ENCODE measurements at places on chromosomes 7 and 10.

GRCh38 chr10:127878475-127879055 lies 14.2 kb downstream of the CLRN3 start:
- DNase-seq: no peak

DNA sequence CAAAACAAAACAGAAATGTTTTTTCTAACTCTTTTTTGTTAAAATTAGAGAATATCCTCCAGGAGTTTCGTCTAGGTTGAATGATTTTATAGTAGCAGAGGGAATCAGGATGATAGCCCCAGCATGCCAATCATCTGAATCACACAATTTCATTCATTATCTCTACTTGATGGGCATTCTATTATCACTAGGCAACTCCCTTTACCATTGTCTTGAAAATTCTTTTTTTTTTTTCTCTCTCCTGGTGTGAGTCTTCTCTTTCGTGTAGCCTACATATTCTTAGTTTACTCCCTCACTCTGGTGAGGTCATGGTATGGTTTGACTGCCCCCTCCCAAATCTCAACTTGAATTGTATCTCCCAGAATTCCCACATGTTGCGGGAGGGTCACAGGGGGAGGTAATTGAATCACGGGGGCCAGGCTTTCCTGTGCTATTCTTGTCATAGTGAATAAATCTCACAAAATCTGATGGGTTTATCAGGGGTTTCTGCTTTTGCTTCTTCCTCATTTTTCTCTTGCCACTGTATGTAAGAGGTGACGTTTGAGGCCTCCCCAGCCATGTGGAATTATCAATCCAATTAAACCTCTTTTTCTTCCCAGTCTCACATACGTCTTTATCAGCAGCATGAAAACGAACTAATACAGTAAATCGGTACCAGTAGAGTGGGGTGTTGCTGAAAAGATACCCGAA lies 105.0 kb downstream of the OTUD1 start:
- no peak for DNase-seq

DNA sequence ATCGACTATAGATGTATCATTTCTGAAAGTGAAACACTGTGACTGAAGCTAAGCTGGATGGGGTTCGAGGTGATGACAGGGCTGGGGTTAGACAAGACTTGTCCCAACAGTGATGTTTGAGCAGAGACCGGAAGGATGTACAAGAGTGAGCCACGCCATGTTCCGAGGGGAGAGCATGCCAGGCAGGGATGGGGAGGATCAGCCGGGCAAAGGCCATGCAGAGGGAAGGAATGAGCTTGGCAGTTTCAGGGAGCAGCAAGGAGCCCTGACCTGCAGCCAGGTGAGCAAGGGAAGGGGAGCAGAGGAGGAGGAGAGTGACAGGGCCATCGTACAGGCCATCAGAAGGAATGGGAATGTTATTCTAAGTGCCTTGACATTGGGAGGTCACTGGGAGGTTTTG lies 114.9 kb upstream of the GPR26 start:
- no peak for DNase-seq

DNA sequence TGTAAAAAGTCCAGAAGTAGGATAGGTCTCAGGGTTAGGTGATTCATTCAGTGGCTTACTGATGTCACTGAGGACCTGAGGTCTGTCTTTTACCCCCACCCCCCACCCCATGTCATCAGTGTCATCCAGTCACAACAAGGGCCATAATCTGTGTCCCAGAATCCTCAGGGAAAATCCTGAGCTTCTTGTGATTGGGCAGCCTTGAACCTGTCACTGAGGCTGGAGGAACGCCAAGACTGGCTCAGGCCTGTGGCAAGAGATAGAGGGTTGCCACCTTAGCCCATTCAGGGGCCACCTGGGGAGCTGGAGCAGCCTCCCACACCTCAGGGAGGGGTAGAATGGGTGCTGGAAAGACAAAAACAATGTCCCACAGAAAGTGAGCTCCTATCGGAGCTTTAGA lies 29.7 kb downstream of the NUB1 start:
- no peak for DNase-seq

GRCh38 chr7:30285536-30286284 lies 1.3 kb downstream of the ZNRF2 start:
- DNase-seq: no peak

- DNase-seq: no peak
These were observed 39.0 kb downstream of the CCDC3 start for GRCh38 chr10:12962556-12962955.

DNA sequence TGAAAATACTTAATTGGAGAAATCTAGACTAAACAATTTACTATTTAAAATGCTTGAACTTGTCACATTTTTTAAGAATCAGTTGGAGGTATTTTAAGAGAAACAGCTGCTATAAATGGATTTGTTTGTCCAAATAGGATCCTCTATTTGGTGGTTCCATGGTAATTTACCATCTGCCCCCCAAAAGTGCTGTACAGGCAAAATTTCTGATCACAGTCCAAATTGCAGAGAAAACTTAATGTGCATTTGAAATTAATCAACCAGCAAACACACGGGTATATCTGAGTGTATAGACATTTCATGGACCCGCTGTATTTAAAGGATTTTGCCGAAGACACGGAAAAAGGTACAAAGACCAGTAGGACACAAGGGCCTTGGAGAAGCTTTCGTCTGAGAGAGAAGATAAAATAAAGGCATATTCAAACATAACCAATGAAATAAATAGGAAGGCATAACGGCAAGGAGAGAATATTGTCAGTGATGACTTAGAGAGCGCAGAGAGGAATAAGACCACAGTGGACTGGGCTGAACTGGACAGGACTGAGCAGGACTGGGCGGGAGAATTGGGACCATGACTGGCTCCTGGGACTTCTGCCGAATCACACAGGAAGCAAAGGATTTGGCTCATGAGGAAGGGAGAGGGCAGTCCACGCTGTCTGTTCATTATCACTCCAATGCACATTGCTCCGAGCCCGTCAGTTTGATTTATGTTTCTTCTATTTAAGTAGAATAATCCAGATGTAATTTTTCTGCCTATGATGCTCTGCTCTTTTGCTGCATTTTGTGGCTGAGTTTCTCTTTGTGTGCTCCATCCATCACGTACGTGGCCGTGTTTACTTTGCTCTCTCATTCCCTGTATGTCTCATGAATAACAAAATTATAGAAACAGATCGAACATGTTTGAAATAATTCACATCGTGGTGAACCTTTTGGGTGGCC lies 112.8 kb downstream of the PRLHR start:
- no peak for DNase-seq

- DNase-seq: no peak
These were observed 91.2 kb upstream of the INSIG1 start for GRCh38 chr7:155206318-155207020.

GRCh38 chr7:787332-788240 lies 44.7 kb upstream of the SUN1 start:
- no peak for DNase-seq

DNA sequence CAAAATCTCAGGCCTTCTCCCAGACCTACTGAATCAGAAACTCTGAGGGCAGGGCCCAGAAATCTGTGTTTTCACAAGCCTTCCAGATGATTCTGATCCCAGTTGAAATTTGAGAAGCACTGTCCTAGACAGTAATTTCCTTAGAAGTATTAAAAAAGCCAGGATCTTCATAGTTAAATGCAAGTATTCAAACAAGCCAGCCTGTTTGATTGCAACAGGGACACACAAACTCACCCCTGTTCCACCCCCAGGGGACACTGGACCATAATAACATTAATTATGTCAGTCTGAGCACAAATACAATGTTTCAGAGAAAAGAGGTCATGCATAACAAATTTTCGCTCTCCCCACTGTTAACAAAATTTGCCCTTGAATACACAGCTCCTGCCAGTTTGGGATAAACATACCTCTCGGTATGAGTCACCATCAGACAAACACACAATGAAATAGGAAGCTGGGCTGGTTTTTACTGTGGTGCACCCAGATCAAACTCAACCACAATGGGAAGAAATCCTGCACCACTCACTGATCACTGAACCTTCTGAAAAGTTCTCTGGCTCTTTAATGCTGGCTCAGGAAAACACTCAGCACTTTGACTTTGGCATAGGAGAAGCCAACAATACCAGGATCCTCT lies 34.3 kb downstream of the ABLIM1 start:
- no peak for DNase-seq

DNA sequence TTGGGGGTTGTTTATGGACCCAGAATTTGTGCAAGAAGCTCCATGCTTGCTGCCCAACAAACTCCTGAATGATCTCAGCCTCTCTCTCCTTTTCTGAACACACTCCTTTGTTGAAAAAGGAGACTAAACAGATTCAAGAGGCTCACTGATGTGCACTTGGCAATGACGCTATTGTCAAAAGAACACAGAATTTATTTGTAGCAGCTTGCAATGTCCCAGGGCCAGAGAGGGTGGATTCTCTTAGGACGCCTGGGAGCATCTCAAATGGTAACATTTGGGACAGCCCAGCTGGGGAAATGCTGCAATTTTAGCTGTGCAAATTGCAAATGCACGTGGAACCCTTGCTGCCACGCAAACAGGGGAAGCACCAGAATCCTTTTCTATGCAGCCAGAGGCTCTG lies 79.9 kb downstream of the GPR26 start:
- DNase-seq: no peak

- no peak for DNase-seq
These were observed 102.5 kb downstream of the COL26A1 start for GRCh38 chr7:101465131-101465530.

DNA sequence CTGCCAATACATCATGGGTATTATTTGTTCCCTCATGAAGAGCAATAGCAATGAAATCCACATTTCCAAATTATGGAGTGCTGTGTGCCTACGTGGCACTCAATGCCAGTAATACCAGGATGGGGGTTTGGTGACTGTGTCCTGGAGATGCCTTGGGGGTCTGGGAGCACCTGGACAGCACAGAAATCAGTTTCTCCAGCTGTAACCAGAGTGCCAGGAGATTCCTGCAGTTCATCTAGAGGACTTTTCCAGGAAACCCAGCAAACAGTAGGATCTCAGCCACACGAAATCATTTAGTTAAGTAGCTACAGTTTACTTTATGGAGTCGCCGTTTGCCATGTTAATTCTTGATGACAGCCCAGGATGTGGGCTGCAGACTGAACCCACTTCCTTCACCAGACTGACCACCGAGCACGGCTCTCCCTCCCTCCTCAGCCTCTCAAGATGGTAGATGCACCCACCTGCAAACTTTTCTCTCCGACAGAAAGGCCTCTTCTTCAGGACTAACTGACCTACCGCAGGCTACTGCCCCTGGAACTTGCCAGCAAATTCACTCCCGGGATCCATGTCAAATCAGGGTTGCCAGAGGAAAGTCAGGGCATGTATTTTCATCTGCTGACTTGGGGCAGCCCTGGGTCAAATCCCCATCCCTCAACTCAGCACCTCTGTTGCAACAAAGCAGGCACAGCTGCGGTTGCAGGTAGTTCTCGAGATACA lies 30.3 kb downstream of the MKI67 start:
- no peak for DNase-seq

DNA sequence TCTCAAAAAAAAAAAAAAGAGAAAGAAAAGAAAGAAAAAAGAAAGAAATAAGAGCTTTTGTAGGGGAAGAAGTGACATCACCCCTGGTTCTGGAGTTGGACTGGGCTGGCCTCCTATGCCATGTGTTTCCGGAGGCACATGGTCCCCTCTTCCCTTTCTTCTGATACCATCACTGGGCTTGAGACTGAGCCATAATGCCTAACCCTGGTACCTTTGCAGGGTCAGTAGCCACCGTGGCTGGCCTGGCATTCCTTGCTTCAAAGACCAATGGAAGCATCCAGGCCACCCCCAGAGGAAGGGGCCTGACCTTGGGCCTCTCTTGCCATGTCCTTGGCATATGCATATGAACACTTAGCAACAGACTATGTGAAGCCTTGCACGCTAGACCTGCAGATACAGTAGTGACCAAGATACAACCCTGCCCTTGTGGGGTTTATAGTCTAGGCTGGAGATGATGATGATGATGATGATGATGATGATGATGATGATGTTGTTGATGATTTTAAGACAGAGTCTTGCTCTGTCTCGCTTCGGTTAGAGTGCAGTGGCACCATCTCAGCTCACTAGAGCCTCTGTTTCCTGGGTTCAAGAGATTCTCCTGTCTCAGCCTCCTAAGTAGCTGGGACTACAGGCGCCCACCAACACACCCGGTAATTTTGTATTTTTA lies 31.8 kb downstream of the SUFU start:
- DNase-seq: no peak

DNA sequence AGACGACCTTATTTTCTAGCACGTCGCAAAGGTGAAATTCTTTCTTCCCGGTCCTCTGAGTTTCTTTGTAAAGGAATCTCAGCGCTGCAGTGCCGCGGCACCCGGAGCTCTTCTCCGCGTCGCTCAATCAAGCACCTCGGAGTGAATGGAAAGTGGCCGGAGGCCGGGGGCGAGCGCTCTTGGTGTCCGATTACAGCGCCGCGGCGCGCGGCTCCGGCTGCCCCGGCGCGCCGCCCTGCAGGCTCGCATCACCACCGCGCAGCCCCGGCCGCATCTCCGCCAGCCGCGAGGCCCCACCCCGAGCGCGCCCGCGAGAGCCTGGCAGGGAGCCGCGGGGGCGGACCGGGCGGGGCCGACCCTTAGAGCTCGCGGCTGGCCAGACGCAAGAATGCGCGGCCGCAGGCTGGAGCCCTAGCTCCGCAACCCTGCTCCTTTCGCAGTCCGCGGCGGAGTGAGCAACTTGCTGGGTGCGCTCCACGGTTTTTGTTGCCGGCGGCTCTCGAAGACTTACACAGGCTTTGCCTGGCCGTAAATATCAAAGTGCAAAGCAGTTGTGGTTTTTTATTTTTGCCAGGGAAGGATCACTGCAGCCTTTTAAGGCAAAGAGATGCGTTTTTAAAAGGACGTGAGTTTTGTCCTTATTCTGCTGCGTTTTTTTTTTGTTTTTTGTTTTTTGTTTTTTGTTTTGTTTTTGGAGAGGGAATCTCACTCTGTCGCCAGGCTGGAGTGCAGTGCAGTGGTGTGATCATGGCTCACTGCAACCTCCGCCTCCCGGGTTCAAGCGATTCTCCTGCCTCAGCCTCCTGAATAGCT lies at the start of gene SEMA3C:
TSS of gene SEMA3C (minus strand) at position 143 of the 813 bp plus-strand sequence. CDS start 2,270 bp downstream, outside the sequence.
- DNase-seq: peak; percentile 35

- DNase-seq: no peak
These were observed 87.1 kb upstream of the HDAC9 start for GRCh38 chr7:18408461-18408860.

DNA sequence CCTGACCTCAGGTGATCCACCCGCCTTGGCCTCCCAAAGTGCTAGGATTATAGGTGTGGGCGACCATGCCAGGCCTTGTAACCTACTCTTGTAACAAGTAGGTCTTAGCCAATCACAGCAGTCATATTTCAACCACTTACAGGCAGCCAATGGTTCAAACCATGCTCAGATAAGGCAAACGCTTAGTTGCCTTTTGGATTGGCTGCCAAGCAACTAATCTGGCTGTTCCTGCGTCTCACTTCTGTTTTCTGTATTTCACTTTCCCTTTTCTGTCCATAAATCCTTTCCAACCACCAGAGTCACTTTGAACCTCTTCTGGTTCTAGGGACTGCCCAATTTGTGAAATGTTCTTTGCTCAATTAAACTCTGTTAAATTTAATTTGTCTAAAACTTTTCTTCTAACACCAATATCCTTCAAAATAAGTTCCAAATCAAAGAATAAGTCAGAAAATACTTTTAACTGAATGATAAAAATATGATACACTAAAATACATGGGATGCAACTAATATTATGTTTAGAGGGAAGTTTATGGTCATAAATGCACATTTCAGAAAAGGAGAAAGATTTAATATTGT lies 19.1 kb upstream of the PRF1 start:
- DNase-seq: no peak

GRCh38 chr10:93465806-93466675 lies 16.1 kb downstream of the MYOF start:
- peak; percentile 79 for DNase-seq
